CD4-positive, alpha-beta T cell treated with Interleukin-10 for 1 hour (primary cell): ENCODE measurements at places on chromosomes 2 and 18.

DNA sequence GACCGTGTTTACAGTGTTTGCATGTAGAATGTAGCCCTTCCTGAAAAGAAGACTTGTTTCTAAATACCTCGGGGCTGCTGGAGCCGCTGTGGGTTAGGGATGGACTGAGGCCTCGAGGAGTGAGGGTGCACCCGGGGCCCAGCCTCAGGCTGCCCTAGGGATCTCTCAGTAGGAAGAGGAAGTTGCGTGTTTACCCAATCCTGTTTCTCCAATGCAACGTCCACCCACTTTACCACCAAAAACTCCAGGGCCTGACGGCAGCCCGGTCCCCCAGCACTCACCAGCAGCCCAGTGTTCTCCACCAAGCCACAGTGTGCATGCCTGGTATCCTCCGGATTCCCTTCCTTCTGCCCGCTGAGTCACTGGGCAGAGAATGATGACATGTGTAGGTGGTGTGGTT lies 255.8 kb downstream of the GLI2 start:
- no peak for DNase-seq

DNA sequence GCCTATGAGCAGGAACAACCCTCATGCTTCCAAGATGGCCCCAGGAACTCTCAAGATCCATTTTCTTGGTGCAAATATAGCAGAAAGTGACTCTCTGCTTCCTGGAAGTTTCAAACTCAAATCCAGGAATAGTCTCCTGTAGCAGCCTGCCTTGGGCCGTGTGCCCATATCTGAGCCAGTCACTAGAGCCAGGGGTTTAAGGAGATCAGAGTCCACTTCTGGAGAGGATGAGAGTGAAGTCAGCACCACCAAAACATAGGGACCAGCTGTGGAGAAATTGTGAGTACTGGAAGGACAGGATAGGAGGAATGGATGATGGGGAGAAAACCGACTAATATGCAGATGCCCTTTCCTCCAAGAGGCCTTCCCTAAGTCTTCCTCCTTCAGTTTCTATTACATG lies 33.2 kb downstream of the PSD4 start:
- DNase-seq: no peak

DNA sequence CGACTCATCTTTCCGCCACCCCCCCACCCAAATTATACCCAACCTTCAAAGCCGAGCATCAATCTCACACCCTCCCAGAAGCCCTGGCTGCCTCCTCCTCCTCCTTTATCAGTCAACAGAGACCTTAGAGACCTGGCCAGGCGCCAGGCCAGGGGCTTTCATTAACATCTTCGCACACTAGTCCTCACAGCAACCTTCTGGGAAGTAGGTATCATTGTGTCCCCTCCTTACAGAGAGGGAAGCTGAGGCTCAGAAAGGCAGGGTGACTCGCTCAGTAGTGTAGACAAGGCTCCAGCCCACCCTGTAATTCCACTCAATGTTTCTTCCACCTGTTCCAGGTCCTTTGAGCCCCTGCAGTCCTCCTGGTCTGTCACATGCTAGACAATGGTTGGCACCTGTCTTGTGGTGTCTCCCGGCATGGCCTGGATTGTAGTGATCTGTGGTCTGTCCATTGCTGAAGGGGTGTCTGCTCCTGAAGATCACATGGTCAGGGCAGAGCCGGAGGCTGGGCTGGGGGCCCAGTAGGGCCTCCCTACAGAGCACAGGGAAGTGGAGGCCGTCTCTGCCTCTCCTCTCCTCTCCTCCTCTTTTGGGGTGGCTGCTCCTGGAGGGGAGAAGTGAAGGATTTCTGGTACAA lies 36.0 kb downstream of the KLHL29 start:
- DNase-seq: no peak

DNA sequence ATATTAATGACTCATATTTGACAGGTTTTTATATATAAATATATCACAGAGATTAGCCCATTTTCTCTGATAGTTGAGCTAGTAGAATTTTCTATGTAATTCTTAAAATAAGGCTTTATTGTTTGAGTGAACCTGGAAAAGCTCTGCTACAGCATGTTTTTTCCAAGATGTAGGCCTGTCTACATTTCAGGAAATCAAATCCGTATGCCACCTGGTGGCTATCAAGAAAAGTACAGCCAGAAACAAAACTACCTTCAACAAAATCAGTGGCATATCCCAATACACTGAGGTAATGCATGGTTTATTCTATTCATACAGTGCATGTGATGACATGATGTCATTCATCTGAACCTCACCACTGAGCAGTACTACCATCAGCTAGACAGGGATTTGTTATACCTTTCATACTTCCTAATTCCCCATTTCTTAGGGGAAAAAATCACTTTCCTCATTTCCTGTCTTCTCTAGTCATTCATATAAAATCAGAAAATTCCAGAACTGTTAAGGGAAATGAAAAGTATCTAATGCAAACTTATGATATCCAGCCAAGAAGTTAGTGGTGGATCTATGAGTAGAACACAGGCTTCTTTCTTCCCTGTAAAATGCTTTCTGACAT lies 310.4 kb upstream of the SYT4 start:
- peak; percentile 9 for DNase-seq

- no peak for DNase-seq
These were observed 176.9 kb upstream of the NABP1 start for GRCh38 chr2:191500884-191501560.

DNA sequence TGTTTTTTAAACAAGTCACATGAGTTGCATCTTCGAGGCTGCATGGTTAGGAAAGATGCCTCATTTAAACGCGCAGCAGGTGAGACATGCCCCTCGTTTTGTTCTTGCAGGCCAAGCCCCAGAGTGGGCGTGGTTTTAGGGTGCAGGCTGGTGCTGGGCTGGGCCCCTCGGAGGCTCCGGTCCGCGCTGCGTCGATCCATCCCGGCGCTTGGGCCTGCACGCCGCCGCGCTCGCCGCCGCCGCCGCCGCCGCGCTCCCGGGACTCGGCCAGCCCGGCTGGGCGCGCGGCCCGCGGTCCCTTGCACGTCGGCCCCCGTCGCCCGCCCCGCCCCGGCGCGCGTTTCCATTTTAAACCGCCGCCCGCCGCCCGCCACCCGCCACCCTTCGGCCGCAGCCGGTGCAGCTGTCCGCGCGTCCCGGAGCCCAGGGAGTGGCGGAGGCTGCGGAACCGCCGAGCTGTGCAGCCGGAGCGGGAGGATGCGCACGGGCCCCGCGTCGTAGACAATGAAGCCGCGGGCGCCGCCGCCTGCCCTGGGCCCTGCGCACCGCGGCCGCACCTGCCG lies 175.5 kb downstream of the AGAP1 start:
- DNase-seq: peak; percentile 62

- no peak for DNase-seq
These were observed 21.5 kb downstream of the RPL37A start for GRCh38 chr2:216520112-216520511.

- no peak for DNase-seq
These were observed 23.7 kb downstream of the CYP27A1 start for GRCh38 chr2:218805627-218806026.

DNA sequence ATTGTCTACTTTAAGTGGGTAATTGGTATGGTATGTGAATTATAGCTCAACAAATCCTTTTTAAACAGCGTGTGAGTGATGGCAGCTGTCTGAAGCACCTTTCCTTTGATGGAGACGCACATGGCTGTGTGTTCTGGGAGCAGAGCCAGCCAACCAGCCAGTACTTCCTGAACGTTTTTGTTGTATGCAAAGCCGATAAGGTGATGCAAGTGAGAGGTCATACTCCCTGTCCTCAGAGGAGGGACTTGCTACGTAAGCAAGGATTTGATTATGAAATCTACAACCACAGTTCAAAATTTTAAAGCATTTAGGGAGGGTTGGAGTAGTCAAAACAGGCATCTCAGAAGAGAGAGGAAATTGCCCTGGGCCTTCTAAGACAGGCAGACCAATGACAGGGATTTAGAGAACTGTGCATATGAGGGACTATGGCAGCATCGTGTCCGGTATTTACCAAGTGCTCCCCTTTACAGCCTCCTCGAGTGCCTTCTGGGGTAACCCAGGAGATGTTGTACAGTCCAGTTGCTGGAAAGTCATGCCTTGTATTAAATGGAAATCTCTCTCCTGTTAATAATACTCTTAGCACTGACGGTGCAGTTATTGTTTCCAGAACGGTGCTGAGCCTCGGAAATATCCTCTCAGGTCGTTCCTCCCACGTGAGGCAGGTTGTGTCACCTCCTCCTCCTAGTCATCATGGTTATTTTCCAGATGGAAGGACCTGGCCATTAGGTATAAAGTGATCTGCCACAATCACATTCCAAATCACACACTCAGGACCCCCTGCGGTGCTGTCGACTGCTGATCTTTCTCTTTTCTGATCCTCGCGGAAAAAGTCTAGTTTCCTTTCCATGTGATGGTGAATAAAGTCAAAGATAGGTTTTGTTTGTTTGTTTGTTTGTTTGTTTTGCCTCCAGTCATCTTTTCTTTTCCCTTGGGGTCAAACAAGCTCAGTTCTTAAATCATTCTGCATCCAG lies 28.4 kb downstream of the ARHGEF4 start:
- no peak for DNase-seq

- no peak for DNase-seq
These were observed 440.7 kb downstream of the THSD7B start for GRCh38 chr2:137206069-137206468.

DNA sequence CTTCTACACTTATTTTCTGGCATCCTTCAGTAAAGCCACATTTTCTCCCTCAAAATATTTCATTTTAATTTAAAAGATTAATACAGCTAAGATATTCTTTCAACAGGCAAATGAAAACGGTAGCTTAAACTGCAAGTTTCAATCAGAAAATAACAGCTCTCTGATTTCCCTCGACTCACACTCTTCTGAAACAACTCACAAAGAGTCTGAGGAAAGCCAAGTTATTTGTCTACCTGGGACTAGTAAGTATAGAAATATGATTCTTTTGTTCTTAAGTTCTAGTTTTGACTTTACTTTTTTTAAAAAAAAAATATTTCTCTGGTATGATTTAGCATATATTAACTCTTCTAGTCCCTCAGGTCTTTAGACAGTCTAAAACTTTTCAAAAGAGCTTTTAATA lies 27.2 kb downstream of the CEP192 start:
- DNase-seq: no peak

GRCh38 chr2:233462826-233463470 lies 103.6 kb downstream of the USP40 start:
- no peak for DNase-seq

DNA sequence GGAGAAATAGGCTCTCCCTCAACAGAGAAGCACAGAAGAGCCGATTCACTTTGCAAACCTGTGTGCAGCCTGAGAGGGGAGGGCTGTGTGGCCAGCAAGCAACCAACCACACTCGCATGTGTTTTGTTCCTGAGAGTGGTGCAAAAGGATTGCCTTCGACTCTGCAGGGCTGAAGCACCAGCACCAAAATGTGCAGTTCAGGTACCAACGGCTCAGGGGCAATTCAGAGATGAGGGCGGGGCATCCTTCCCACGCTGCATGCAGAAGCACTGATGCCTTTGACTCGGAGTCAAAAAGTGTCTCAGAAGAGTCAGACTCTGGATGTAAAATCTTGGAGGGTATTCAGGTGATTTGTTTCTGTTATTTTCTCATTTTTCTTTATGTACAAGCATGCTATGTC lies 55.5 kb downstream of the DCDC2C start:
- no peak for DNase-seq

DNA sequence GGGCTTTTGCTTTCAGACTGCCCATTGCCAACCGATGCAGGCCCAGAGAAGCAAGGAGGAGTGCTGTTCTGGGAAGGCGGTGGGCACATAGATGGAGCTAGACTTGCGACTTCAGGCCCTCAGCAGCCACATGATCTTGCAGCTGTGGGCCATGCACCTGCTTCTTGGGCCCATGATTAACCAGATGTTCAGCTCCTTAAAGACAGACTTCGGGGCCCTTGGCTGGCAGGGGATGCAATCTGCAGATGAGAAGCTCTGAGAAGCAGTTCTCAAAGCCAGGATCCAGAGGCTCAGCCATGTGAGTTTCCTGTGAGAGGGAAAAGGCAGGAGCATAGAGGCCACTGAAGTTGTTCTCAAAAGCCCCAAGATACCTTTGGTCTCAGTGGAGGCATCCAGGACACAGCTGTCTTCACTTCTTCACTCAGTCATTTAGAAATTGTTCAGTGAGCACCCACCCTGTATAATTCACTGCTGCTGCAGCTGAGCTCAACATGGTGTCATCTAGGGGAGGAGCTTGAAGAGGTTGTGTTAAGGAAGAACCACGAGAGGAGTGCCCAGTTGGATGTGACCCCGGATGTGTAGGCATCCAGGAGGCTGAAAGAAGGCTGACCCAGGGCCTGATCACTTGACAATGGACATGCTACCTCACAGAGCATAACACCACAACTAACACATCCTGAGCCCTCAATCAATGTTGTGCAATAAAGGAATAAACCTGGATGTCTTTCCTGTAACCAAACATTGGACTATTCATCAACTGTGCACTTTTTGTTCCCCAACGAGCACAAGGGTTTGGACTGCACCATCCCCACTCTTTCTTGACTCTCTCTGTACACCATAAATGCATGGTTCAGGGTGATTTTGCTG lies 44.7 kb upstream of the TMEM200C start:
- no peak for DNase-seq

DNA sequence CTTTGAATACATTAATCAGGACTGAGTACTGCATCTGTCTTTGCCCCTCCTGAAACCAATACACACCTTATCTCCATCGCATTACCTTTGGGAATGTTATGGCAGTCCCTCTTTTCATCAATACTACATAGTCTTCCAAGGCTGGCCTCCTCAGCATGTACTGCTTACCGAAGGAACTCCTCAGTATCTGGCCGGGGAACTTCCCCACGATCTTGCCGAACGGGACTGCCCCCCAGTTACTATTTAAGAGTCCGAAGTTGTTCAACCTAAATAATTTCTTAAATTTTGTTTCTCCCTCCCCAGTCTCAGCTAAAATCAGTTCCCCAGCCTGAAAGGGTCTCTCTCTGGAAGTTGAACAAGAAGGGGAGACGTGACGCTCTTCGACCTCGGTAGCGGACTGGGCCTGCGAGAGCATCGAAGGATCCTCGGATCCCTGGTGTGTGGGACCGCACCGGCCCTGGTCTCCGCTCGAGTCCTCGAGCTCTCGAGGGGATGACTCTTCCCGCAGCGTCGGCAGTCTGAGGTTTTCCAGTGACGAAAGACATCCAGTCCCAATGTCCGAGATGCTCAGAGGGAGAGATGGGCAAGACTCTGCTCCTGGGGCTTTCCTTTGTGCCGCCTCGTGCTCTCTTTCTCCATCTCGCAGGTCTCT lies 489 bp downstream of the TRMT61B start:
- DNase-seq: no peak

GRCh38 chr18:32772581-32773381 lies at the start of gene KLHL14:
Gene KLHL14, minus strand, starts transcription at chr18:32773023. Its CDS starts 2,432 bp downstream, at chr18:32770591.
- DNase-seq: no peak

GRCh38 chr2:133541376-133541775 lies 26.9 kb downstream of the NCKAP5 start:
- DNase-seq: no peak

- DNase-seq: peak; percentile 90
These were observed 47.7 kb upstream of the POMC start for GRCh38 chr2:25215948-25216679.

- DNase-seq: no peak
These were observed 10.2 kb downstream of the USP37 start for GRCh38 chr2:218557941-218558340.

DNA sequence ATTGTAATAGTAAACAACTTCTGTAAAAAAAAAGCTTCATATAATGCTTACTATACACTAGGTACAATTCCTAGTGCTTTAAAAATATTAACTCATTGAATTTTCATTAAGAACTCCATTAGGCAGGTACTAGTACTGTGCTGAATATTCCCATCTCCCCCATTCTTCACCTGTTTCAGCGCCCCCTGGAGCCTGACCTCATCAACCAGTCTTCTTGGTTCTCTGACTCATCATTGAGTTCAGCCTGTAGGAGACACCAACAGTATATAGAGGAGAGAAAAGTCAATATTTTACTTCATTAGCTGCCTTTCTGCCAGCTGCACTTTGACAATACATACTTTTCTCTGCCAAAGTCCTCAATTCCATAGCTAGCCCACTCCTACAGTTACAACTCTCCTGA lies 1009.9 kb upstream of the KLHL29 start:
- no peak for DNase-seq
